ENCODE measurements at places on chromosomes 3 and 15. TPM values are rescaled to one million over a fixed set of nuclear protein-coding genes. Genes with fewer than 3 reads are reported as not detected.

CCNB2 gene
- 52.9 TPM for total RNA-seq

NCBP2 gene
- total RNA-seq, result 61.3 TPM

TTLL13 gene
- 1.4 TPM for total RNA-seq

MORC1 gene
- not detected for total RNA-seq

GABRB3 gene
- total RNA-seq, result not detected

MEIS2 gene
- not detected for total RNA-seq

EEF1AKMT4 gene
- 6.5 TPM for total RNA-seq

MESP2 gene
- total RNA-seq, result not detected

AGBL1 gene
- not detected for total RNA-seq

ROPN1 gene
- not detected for total RNA-seq

ERICH6 gene
- total RNA-seq, result not detected

TIGIT gene
- 3.6 TPM for total RNA-seq

PLSCR1 gene
- total RNA-seq, result 229 TPM

NMNAT3 gene
- total RNA-seq, result 1.7 TPM

CCR3 gene
- 0.24 TPM for total RNA-seq

DAZL gene
- not detected for total RNA-seq

All from T-helper 1 cell treated with Interleukin-12 subunit alpha and Interleukin-12 subunit beta and Interleukin-4 antibody, amounts not matched to agents 30 ng/mL and 1 ng/mL, for 36 hours (primary cell).